ENCODE measurements at places on chromosomes 1 and 21.

GRCh38 chr1:24966121-24966723, 36.1 kb upstream of the RUNX3 start:
- DNase-seq, result no peak

GRCh38 chr1:169565335-169566271, 20.7 kb downstream of the F5 start:
- DNase-seq, result no peak

DNA sequence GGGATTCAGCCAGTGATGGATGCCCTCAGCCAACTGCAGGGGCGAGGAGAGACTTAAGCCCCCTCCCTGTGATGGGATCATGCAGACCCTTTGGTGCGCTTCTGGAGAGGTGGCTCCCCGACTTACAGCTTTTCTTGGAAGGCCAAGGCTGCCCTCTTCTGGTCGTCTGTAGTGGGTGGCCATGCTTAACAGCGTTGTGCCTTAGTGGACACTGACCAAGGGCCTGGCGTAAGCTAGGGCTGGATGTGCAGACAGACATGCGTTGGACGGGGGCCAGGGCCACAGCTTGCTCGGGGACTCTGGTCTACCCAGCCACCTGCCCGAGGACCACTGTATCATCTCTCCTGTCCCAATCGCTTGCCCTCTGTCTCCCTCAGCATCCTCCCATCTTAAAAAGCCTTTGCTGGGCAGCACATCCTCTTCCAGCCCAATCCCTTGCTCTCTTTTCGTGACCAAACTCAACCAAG, 5.5 kb downstream of the AZIN2 start:
- peak; percentile 39 for DNase-seq

- no peak for DNase-seq
These were observed 174 bp downstream of the SH3BP5L start for GRCh38 chr1:248825573-248825908.

DNA sequence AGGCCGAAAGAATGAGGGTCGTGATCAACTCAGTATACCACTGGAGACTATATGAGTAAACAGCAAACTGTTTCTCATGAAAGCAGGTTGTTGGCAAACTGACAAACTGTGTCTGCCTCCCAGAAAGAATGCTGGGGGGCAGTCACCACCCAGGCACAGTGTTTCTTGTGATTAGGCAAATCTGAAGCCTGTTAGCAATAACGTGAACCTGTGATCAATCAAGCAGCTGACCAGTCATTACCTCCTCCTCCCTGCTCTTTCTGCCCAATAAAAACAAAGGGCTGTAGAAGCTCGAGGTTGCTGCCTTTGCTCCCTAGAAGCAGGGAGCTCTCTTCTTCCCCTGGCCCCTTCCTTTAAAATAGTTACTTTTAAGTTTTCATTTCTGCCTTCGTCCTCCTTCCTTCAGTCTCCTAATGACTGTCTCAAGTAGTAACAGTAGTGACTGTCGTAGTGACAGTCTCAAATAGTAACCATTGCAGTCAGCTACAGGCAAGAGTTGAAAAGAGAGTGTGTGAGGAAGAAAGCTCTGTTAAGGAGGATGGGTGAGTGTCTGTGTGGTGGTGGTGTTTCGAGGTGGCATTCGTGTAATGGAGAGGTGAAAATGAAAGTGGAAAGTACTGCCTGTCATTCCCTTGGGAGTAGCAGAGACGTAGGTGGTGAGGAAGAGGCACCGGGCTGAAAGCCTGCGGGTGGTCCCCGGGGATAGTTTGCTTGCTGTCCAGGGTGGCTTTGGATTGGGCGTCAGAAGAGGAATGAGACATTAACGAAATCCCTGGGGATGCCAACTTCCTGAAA, 14.5 kb downstream of the HHAT start:
- DNase-seq, result peak; percentile 41

GRCh38 chr1:100736324-100736723, 16.8 kb downstream of the VCAM1 start:
- no peak for DNase-seq

GRCh38 chr1:211172657-211173056, 38.7 kb upstream of the KCNH1 start:
- DNase-seq, result no peak

DNA sequence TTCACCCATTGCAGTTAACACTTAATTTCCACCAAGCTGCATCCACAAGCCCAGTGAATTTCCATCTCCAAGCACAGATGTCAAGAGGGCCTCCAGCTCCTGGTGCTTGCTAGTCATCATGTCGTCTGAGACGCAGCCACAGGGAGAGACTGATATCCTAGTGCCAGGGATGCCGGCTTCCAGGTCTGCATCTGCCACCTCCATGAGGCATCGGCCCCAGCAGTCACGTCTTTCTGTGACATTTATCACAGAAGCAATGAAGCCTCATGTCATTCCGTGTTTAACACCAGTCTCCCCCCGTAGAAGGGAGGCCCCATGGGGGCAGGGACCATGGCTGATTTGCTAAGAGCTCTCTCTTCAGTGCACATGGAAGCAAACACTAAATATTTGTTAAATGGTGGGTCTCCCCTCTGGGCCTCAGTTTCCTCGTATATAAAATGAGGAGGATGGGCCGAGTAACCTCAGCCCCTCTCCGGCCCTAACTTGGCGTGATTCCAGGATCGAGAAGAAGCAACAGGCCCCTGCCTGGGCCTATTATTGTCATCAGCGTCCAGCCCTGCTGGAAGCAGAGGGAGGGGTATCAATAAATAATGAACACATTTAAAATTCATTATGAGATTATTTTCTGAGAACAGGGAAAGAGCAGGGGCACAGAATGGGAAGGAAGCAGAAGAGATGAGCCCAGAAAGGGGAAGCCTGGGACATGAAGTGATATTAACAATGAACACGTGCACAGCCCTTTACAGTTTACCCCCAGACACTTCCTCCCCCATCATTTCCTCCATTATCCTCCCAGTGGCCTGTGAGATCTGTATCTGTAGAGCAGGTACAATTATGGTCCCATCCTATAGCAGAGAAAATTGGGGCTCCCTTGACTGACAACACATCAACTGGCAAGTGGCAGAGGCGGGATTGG, 837 bp upstream of the C1QB start:
- DNase-seq, result no peak

DNA sequence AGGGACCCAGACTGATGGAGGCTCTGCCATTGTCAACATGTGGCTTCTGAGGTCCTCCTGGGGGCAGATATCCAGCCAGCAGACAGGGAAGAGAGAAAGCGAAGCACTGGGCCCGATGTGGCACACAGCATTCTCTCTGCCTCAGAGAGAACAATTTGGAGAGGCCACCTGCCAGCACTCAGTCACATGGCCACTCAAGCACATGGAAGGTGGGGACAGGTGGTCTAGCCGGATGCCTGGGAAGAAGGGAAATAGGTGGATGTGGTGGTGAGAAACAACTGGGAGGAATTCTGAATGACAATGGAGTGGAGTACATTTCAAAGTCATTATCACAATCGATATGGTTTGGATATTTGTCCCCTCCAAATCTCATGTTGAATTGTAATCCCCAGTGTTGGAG, 109.0 kb downstream of the UBE2U start:
- DNase-seq, result no peak

- DNase-seq, result peak; percentile 86
These were observed 898 bp downstream of the MFSD2A start for GRCh38 chr1:39955547-39956539.

Measured in NCI-H345 (cell line).